ENCODE measurements at places on chromosomes 11 and 22. TPM values are rescaled to one million over a fixed set of nuclear protein-coding genes. Genes with fewer than 3 reads are reported as not detected.

OR52H1 gene
- 0.70 TPM for total RNA-seq

PGA5 gene
- total RNA-seq, result not detected

C11orf91 gene
- total RNA-seq, result not detected

GLYAT gene
- not detected for total RNA-seq

FGF4 gene
- total RNA-seq, result not detected

GAS2L1 gene
- total RNA-seq, result 2.8 TPM

TEX12 gene
- 0.50 TPM for total RNA-seq

DDIAS gene
- 2.4 TPM for total RNA-seq

XRCC6 gene
- 134 TPM for total RNA-seq

DDI1 gene
- not detected for total RNA-seq

OR51E1 gene
- total RNA-seq, result not detected

C11orf86 gene
- not detected for total RNA-seq

ZNF280B gene
- total RNA-seq, result 0.99 TPM

CXCR5 gene
- 1.3 TPM for total RNA-seq

ENTHD1 gene
- not detected for total RNA-seq

CCDC73 gene
- total RNA-seq, result not detected

DNA sequence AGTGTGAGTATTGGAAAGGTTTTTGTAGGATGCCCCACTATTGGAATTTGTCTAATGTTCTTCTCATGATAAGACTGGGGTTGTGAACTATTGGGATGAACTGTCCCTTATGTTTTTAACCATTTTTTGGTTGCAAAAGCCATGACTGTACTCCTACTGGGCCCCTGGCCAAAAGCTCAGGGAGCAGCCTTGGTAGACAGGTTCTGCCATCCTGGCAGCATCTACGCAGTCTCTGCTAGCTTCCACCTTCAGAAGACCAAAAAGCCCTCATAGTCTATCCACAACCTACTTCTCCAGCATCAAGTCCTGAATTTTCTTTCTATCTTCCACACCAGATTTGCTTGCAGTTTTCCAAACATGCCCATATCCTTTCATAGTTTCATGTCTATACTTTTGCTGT is 211.8 kb downstream of the TENM4 start:
- no peak overlapping the region for H3K27ac ChIP-seq
- DNase-seq, result no peak
- H3K4me3 ChIP-seq, result no peak overlapping the region
- no peaks in the 10 kb centered on the region for H3K27me3 ChIP-seq

DNA sequence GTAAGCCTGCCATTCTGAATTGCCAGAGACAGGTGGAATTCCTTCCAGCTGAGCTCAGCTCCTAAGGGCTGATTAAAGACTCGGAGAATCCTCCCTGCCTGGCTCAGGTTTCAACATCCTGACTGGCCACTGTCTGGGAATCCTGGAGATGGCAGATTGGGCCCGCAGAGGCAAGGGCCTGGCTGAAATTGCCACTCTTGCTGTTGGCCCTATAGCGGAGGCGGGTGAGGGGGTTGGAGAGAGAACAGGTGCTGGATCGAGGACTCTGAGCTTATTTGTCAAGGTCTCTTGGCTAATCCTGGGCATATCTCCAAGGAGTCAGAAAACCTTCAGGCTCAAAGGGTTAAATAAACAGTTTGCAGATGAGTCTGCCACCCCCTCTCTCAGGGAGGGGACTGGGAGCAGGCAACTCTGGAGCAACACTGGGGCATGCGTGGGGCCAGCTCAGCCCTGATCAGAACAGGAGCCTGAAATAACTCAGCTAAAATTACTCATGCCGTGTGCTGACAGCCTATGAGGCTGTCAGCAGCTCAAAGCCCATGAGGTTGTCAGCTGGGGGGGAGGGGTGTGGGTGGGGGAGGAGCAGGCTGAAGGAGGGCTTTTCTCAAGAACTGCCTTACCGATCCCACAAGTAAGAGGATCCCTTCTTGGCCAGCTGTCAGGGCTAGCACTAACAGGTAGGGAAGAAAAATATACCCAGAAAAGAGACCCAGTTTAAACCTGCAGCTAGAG is 14.7 kb upstream of the MFRP start:
- H3K4me1 ChIP-seq, result peaks cover 17% of the 10 kb centered on the region
- H3K27me3 ChIP-seq, result peaks cover 27% of the 10 kb centered on the region
- no peaks in the 10 kb centered on the region for H3K36me3 ChIP-seq
- no peak overlapping the region for H3K4me3 ChIP-seq
- no peak for DNase-seq

DNA sequence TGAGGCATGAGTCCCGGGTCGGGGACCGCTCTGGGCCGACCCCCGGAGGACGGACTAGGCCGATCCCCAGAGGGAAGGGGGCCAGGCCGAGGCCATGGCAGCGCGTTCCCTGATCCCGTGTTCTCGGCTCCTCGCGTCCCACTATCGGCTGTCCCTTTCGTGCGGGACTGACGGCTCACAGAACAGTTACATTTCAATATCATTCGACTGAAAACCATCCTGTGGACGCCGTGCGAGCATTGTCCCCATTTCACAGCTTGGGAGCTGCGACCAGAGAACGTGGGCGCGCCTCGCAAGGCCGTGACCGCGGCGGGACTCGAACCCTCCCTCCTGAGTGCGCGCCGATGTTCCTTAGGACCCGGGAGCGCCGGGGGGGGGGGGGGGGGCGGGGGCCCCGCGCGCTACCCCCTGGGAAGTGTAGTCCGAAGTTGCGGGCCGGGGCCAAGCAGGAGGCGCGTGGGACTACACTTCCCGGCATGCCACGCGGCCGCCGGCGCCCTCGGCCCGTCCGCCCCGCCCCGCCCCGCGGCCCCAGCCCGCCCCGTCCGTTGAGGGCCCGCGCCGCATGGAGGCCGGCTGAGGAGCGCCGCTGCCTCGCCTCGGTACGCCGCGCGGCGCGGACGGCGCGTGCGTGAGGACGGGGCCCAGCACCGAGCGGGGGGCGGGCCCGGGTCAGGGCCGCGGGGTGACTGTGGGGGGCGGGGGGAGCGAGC is at the start of gene TRABD:
Gene TRABD, plus strand, starts transcription at position 539 of the 713 bp plus-strand sequence. CDS start 7,148 bp downstream, outside the sequence.
- H3K4me3 ChIP-seq, result peak within 1 kb of the TSS; percentile 58
- H3K27me3 ChIP-seq, result no peaks in the 10 kb centered on the region
- no peaks in the 10 kb centered on the region for H3K36me3 ChIP-seq
- peak; percentile 86 for DNase-seq

- no peak overlapping the region for H3K4me3 ChIP-seq
- H3K27me3 ChIP-seq, result no peaks in the 10 kb centered on the region
- no peaks in the 10 kb centered on the region for H3K4me1 ChIP-seq
- no peaks in the 10 kb centered on the region for H3K36me3 ChIP-seq
- no peak overlapping the region for H3K27ac ChIP-seq
Observed at GRCh38 chr11:93512073-93512475, 31.1 kb downstream of the SMCO4 start.

DNA sequence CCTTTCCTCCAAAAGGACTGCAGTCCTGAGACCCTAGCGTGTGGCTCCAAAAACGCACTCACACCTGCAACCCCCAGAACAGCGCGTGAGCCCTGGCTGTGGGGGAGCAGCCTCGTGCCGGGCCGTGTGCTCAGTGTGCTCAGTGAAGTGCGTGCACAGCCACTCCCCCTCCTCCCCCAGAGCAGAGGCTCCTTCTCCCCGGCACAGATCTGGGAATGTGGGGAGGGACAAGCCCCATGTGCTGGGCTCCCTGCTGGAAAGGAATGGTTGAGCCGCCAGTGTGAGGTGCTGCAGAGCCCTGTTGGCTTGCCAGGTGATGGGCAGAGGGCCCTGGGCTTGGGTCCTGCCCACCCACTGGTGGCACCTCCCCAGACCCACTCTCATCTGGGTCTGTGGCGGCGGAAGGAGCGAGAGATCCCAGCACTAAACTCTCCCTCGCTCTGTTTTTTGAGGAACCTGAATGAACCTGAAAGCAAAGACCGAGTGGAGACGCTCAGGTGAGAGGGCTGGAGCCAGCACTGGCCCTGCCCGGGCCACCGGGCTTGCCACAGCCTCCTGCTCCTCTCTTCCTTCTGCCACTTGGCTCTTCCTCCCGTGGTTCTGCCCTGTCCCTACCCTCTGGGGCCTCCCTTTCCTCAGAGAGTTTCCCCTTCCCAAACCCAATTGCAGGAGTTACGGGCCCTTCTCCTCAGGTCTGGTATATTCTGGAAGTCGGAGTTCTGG is 9.0 kb downstream of the RCOR2 start:
- no peak for DNase-seq
- peaks cover 62% of the 10 kb centered on the region for H3K36me3 ChIP-seq
- no peaks in the 10 kb centered on the region for H3K27me3 ChIP-seq
- H3K4me3 ChIP-seq, result no peak overlapping the region

DNA sequence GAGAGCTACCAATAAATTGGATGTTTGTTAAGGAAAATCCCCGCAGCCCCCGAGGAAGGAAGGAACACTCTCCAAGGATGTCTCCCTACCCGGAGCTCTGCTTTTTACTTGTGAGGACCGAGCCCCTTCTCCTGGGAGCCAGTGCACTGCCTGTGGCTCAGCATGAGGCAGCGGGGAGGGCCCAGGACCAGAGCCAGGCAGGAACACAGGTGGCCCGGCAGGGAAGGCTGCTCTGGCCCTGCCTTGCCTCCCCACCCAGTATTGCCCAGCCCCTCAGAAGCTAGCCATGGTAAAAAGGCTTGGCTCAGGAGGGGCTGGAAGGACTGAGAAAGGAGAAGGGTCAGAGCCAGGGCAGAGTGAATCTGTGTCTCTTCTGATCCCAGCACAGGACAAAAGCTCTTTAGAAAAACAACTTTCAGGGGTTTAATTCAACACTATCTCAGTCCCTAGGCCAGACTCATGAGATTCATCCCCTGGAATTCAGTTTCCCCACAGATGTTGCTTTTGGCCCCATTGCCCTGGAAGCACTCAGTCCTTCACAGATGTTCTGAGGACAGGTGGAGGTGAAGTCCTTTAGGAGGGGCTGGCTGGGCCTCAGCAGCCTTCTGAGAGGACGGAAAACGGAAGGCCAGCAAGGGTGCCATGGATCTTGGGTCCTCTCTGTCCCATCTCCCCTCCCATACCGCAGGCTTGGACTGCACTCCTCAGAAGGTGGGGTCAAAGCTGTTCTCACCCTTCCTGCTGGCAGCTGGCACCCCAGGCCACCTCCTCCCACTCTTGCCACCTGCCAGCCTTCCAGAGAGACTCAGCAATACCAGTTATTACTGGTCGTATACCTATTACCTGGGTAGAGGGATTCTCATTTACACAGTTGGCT is 318.9 kb downstream of the NTM start:
- H3K27ac ChIP-seq, result no peak overlapping the region
- H3K4me1 ChIP-seq, result no peaks in the 10 kb centered on the region
- no peaks in the 10 kb centered on the region for H3K36me3 ChIP-seq

GRCh38 chr11:64772303-64773018 is 5.9 kb downstream of the SF1 start:
- H3K27ac ChIP-seq, result peak overlapping the region; percentile 43
- H3K4me1 ChIP-seq, result peaks cover 35% of the 10 kb centered on the region
- no peak for DNase-seq
- H3K4me3 ChIP-seq, result no peak overlapping the region
- H3K27me3 ChIP-seq, result no peaks in the 10 kb centered on the region

GRCh38 chr11:78351193-78351592 is 66.4 kb downstream of the GAB2 start:
- no peaks in the 10 kb centered on the region for H3K27me3 ChIP-seq
- peaks cover 11% of the 10 kb centered on the region for H3K4me1 ChIP-seq
- no peaks in the 10 kb centered on the region for H3K36me3 ChIP-seq
- H3K4me3 ChIP-seq, result no peak overlapping the region
- H3K27ac ChIP-seq, result no peak overlapping the region
- DNase-seq, result no peak

DNA sequence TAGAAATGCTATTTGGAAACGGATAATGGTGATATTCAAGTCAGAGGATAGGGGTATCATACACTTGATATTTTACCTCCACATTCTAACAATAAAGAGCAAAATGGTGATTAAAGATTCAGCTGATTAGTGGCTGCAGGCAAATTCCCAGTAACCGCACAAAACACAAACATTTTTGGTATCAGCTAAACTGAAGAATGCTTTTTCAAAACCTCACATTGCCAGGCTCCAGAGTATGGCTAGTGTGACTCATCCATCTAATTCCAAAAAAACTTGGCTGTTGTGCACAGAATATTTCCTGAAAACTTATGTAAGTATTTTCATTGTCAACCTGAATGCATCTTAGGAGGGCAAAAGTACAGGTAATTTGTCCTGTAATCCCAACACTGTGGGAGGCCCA is 10.9 kb downstream of the SRPRA start:
- no peaks in the 10 kb centered on the region for H3K27me3 ChIP-seq
- H3K36me3 ChIP-seq, result peaks cover 16% of the 10 kb centered on the region
- no peaks in the 10 kb centered on the region for H3K4me1 ChIP-seq
- H3K27ac ChIP-seq, result no peak overlapping the region

DNA sequence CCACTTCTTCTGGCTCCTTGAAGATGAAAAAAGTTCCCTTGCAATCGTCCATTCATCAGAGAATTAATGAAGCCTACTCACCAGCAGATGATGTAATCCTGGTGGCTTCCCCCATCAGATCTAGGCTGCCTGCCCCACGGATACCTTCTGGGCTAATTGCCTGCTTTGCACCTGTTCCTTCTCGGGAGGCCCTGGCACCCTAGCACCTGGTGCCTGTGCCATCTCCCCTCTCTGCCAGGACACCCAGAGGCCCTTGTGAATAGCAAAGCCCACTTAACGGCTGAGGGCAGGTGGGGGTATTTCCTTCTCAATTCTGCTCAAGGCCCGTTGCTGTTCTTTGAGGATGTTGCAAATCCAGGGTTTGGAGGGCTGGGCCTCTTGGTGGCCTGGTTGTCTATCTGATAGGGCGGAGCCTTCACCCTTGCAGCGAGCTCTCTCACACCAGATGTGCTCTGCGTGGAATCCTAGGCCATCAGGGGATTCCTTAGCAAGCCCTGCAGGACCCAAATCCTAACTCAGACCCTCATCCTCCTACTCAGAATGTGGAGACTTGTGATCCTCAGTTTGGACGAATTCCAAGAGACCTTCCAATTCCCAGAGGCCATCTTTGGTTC is at the start of gene LMO2:
Gene LMO2, minus strand, starts transcription at position 363 of the 614 bp plus-strand sequence. CDS start 22,360 bp downstream, outside the sequence.
- H3K4me1 ChIP-seq, result peaks cover 49% of the 10 kb centered on the region
- no peak within 1 kb of the TSS for H3K4me3 ChIP-seq
- H3K27me3 ChIP-seq, result peaks cover 66% of the 10 kb centered on the region
- H3K36me3 ChIP-seq, result no peaks in the 10 kb centered on the region
- DNase-seq, result no peak
- no peak within 1 kb of the TSS for H3K27ac ChIP-seq

GRCh38 chr11:123695231-123695630 is 40.8 kb upstream of the SCN3B start:
- no peak for DNase-seq
- H3K36me3 ChIP-seq, result no peaks in the 10 kb centered on the region
- no peak overlapping the region for H3K4me3 ChIP-seq

- DNase-seq, result no peak
- no peak overlapping the region for H3K27ac ChIP-seq
- peaks cover 39% of the 10 kb centered on the region for H3K36me3 ChIP-seq
- no peaks in the 10 kb centered on the region for H3K27me3 ChIP-seq
- peaks cover 14% of the 10 kb centered on the region for H3K4me1 ChIP-seq
- no peak overlapping the region for H3K4me3 ChIP-seq
Observed at GRCh38 chr11:3022982-3023381, 30.9 kb upstream of the NAP1L4 start.

- H3K36me3 ChIP-seq, result no peaks in the 10 kb centered on the region
- DNase-seq, result peak; percentile 36
- peaks cover 11% of the 10 kb centered on the region for H3K4me1 ChIP-seq
- H3K27me3 ChIP-seq, result peaks cover 14% of the 10 kb centered on the region
Observed at GRCh38 chr11:32333320-32333991, 101.9 kb downstream of the WT1 start.

- H3K4me3 ChIP-seq, result no peak overlapping the region
- H3K27ac ChIP-seq, result no peak overlapping the region
- no peaks in the 10 kb centered on the region for H3K36me3 ChIP-seq
- peaks cover 14% of the 10 kb centered on the region for H3K4me1 ChIP-seq
- H3K27me3 ChIP-seq, result peaks cover 16% of the 10 kb centered on the region
- DNase-seq, result no peak
Observed at GRCh38 chr11:119586181-119586580, 142.8 kb downstream of the NECTIN1 start.

All from natural killer cell (primary cell).